NCI-H82 (cell line): ENCODE measurements at places on chromosomes 7 and 10.

DNA sequence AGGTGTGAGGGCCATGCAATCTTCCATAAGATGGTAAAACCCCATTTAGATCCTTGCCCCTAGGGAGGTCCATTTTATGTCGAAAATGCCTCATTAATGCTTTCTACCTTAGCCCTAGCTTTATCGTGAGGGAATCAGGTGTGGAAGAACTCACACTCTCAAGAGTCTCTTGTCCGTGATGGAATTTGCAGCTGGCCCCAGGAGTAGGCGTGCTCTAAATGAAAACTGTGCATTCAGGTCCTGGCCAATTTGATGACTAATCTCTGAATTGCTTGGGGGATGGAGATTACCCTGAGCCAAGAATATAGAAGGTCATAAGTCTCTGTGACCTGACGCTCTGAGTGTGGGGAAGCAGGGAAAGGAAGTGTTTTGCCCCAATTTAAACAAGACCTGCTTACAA lies 6.6 kb downstream of the C10orf90 start:
- DNase-seq: no peak

DNA sequence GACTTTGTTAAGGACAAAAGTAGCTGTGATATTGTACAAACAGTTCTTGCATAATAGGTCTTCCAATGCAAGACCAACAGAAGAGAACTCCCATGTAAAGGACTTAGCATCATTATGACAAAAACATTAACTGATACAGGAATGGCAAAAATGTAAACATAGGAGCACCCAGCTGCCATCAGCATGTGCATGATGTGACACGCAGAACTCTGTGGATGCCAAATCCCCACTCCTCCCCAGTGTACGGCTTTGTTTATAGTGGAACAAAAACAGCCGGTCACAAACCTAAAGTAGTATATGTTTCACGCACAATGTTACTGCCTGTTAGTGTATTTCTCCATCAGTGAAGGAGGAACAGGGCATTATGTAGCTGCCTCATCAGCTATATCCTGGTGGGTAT lies 316.0 kb upstream of the AOAH start:
- no peak for DNase-seq

DNA sequence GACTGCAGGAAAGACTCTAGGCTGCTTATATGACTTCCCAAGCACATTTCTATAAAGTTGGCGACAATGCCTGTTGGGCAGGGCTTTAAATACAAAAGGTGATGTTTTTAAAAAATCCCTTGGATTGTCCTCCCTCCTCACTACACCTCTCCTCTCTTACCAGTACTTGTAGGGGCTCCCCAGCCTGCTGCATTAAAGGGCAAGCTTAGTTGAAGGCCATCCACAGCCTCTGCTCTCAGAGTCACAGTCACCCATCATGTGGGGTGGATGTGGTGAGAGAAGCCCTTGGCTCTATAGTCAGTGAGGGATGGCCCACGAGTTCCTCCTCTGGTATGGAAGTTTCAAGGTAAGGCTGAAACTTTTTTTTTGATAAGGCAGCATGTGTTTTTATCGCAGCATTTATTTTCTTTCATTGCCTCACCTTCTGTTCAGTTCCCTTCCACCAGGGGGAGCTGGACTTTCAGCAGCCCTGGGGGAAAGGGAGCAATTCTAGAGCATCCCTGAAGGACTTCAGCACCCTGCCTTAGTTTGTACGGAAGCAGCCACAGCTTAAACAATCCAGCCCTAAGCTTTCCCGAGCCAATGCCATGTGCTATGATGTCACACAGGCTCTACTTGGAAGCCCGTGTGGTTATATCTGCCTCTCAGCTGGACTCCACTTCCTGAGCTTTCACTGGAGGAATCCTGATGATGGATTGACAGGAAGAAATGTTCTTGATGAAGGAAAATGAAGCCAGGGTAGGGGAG lies 131.9 kb downstream of the CALCR start:
- peak; percentile 55 for DNase-seq

DNA sequence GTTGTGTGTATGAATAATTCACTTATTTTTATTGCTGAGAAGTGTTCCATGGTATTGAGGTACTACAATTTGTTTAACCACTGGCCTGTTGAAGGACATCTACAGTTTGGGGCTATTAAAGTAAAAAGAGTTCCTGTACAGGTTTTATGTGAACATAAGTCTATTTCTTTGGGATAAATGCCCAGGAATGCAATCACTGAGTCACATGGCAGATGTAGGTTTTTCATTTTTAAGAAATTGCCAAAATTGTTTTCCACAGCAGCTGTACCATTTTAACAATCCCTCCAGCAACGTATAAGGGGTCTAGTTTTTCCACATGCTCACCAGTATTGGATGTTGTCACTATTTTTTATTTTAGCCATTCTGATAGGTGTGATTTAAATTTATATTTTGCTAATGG lies 243.9 kb downstream of the TNS3 start:
- no peak for DNase-seq

- peak; percentile 81 for DNase-seq
Measured at GRCh38 chr7:74656441-74656836, 1.1 kb upstream of the GTF2I start.

DNA sequence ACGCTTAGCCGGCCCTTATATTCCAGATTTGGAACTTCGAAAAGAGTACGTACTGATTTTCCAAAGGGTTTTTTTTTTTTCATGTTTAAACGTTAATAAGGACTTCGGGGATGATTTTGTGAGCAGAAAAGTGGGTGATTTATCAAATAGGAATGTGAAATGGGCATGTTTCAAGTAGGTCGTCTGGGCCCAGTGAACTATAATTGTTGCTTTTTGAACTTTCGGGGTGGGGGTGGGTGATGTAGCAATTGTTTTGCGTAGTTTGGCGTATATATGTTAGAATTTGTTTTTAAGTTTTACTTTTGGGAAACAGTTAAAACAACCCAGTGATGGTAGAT lies 299 bp upstream of the PBLD start:
- no peak for DNase-seq

- peak; percentile 58 for DNase-seq
Measured at GRCh38 chr7:152759949-152760853, 649 bp downstream of the ACTR3B start.

- no peak for DNase-seq
Measured at GRCh38 chr10:20299034-20299736, 483.0 kb downstream of the PLXDC2 start.

DNA sequence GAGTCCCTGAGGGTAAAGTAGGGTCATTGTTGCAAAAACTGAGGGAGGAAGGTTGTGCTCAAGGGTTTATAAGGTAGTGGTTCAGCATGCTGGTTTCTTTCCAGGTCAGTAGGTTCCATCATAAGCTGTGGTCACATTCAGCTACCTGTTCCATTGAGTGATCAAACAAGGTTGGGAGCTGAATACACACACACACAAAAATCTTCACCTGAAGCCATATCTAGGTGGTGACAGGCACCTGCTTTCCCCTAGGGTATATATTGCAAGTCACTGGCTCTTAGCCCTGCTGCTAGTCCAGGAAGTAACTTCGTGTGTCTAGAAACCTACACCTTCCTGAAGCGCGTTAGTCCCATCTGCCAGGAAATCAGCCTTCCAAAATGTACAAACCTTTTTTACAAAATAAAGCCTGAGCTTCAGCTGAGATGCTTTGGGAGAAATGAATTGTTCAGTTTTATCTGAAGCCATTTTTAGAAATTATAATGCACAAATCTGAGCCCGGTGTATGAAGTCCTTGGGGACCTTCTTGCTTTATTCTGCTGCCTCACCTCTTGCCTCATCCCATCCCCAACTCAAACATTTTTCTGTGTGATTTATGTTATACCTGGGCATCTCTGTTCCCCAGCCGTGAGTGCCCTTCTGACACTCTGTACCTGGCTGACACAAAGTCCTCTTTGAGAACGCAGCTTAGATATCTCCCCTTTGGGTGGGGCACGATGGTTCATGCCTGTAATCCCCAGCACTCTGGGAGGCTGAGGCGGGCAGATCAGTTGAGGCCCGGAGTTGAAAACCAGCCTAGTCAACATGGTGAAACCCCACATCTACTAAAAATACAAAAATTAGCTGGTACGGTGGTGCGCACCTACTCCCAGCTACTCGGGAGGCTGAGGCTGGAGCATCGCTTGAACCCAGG lies 10.6 kb upstream of the LAMTOR4 start:
- DNase-seq: no peak

DNA sequence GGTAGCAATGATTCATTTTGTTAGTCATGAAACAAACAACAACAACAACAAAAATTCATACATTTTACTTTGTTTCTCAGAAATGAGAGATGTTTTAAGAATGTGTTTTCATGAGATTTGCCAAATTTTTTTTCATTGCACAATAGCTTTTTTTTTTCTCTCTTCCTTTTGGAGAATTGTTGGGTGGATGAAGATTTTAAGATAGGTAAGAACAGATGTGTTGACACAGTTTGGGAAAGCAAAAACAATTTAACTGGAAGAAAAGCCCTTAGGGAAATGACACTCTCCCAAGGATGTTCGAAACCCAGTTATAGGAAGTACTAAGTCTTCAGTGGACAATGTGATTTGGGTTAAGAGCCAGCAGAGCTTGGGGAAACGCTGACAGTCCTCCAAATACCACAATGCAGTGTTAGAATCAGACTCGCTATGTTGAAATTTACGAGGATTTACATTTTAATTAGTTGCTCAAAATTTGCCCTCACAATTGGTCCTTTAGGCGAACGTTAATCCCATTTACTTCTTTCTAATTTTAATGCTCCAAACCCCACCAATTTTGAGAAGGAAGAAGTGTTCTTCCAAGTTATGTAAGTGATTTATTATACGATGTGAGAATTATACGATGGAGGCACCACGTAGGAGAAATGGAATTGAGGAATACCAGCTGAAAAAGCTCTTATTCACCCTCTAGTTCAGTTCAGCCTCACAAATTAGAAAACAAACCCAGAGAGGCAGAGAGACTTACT lies 61.2 kb downstream of the HHEX start:
- no peak for DNase-seq

- DNase-seq: no peak
Measured at GRCh38 chr7:77415476-77415822, 700 bp downstream of the GSAP start.

DNA sequence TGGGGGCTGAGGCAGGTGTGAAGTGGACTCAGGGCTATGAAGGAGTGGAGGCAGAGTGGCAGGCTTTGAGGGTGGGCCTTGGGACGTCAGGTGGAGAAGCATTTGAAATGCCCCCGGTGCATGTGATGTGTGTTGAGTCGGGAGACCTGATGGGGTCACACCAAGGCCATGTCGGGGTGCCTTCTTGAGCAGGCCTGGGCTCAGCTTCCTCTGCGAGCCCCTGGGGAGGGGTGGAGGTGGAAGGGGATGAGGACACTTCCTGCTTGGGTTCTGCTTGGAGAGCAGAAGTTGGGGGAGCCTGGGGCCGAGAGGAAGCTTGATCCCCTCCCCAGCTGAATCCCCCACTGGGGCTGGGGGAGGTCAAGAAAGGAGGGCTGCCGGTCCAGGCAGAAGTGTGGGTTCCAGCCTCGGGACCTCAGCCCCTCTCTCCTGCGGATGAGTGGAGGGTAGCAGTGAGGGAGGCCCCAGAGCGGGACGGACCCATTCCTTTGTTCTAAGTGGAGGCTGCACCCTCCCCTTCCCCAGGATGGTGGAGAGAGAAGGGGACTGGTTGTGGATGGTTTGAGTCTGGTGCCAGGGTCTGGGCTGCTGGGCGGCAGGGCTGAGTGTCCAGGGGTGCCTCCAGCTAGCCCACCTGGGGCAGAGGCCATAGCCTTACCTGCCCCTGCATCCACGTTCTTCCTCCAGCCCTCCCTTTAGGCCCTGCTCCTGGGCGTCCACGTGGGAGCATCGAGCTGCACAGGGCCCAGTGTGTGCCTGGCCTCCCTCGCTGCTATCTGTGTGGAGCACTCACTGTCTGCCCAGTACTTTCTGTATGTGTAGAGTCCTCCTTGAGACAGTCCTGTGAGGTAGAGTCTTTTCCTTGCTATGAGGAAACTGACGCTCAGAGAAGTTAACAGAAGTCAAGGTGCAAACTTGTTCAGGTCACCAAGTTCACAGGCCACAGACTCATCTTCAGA lies 36.7 kb downstream of the PRF1 start:
- DNase-seq: no peak

GRCh38 chr10:88991899-88992320 lies 1.3 kb downstream of the FAS start:
- no peak for DNase-seq

DNA sequence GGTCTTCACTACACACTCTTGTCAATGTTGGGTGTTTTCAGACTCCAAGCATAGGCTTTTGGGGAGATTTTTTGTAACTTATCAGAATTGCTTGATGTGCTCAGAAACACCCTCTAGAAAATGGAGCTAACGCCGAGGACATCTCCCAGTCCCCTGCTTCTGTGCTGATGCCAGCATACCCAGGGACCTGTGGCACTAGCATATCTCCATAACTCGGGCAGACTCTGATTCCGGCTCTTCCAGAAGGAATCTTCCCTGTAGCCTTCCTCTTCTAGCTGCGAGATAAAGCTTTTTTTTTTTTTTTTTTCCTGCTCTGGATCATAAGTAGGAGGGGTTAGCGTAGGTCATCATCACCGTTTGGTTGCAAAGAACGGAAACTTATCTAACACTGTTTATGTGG lies 434.4 kb downstream of the GALNT17 start:
- no peak for DNase-seq

DNA sequence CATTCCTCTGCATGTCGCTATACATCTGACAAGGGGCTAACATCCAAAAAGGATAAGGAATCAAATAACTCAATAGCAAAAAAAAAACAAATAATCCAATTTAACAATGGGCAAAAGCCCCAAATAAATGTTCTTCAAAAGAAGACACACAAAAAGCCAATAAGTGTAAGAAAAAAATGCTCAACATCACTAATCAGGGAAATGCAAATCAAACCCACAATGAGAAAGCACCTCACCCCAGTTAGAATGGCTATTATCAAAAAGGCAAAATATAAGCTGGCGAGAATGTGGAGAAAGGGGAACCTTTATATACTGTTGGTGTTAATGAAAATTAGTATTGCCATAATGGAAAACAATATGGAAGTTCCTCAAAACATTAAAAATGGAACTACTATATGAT lies 14.3 kb downstream of the ARHGAP12 start:
- DNase-seq: no peak

GRCh38 chr10:546971-547590 lies 142.4 kb downstream of the DIP2C start:
- no peak for DNase-seq

GRCh38 chr10:127934383-127934782 lies 27.5 kb downstream of the PTPRE start:
- no peak for DNase-seq

GRCh38 chr7:98869597-98870120 lies at the start of gene TMEM130:
Gene TMEM130 (minus strand): TSS chr7:98870014. CDS start chr7:98869861, 153 bp downstream.
- peak; percentile 40 for DNase-seq

GRCh38 chr10:55398497-55398882 lies 597.5 kb upstream of the PCDH15 start:
- no peak for DNase-seq

- peak; percentile 49 for DNase-seq
Measured at GRCh38 chr10:63504145-63504881, 16.9 kb upstream of the REEP3 start.

- DNase-seq: no peak
Measured at GRCh38 chr10:71568896-71569492, 150.6 kb downstream of the C10orf105 start.
